HTR-8/SVneo (cell line): ENCODE measurements at places on chromosomes 6 and 20.

DNA sequence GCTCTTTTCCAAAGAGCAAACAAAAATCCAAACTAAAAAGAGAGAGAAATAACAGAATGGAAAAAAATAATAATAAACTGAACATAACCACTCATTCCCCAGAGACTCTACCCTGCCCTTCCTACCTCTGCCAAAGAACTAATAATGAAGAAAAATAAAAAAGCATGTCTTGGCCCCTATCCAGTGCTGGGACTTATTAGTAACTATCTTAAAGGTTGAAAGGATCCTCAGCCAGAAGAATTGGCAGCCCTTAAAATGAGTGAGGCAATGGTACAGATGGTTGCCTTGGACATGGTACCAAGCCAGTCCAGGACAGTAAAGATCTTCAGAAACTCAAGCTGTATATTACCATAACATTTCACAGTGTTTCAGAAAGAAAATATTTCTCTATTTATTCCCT lies 279.3 kb downstream of the HACE1 start:
- DNase-seq, result no peak

DNA sequence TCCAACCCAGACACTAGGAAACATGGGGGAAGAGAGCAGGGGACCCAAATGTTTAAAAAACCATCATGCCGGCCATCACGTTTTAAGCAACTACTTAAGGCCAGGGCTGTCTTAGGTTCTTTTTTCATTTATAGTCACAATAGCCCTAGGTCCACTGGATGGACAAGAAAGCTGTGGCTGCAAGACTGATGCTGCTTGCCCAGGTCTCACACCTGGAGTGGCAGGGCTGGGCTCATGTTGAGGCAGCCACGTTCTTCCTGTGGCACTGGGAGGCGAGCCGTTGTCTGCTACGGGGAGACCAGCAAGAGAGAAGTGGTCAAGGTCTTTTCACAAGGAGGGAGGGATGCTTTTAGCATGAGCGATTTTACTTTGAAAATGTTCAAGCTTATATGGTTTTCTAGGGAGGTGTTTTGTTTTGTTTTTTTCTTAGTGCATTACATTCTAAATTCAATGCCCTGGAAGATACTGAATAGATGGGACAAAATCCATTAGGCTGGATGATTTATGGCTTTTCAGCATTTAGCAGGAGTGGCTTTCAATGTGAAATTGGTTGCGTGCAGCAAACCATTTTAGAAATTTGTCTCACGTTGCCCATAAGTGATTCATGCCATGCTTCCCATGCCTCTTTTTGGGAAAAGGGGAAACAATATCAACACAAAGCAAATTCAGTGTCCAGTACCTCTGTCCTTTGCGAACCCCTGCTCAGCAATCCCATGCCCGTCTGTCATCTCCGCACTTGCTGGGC lies 106.6 kb upstream of the SNX9 start:
- DNase-seq, result no peak

DNA sequence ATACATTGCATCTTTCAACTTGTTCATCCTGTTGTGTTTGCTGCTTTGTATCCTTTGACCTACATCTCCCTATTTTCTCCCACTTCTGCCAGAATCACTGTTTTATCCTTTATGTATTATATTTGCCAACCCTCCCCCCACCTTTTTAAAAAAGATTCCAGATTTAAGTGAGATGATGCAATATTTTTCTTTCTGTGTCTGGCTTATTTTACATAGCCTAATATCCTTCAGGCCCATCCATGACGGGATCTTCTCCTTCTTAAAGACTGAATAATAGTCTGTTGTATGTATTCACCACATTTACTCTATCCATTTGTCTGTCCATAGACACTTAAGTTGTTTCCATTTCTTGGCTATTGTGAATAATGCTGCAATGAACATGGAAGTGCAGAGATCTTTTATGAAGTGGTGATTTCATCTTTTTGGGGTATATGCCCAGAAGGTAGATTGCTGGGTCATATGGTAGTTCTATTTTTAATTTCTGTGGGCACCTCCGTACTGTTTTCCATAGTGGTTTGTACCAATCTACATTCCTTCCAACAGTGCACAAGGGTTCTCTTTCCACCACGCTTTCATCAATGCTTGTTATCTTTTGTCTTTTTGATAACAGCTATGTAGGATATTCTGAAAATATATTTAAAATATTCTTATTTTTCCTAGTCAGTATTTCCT lies 181.0 kb downstream of the CDKAL1 start:
- no peak for DNase-seq

DNA sequence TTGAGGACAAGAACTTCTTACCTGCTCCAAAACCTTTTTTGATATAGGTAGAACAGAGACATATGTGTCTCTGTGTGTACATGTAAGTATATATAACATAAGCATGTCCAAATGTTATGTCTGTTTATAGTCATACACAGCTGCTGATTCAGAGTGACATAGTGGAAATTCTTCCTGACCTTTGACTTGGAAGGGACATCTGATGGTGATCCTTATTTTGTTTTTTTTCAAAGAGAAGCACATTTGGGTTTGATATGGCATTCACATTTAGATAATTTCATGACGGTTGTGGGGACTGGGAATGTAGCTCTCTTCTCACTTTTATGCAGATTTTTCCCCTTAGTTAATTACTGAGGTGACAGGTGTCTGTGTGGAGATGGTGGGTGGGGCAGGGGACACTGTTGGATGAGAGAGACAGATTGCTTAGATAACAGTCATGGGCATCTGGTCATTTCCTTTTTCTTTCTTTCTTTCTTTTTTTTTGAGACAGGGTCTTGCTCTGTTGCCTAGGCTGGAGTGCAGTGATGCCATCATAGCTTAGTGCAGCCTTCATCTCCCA lies 39.0 kb downstream of the FARS2 start:
- DNase-seq, result no peak

DNA sequence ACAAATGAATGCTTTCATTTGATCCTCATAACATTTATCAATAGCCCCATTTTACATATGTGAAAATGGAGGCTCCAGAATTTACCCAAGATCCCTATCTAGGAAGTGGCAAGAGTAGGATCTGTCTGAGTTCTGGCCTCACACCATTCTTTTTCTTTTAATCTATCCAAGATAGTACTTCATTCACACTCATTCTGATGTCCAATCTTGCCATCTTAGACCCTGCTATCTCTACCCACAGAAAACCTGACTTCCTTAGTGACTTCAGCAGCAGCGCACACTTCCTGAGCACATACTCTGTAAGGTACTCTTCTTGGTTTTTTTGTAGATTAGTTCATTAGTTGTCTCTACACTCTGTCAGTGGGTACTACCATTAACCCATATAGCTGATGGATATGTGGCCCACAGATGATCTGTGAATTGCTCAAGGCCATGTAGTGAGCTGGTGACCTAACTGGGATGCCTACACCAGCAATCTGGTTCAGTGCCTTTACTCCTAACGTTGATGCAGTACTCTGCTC lies 36.3 kb downstream of the COX4I2 start:
- no peak for DNase-seq
